ENCODE measurements at places on chromosomes 3 and 15.

DNA sequence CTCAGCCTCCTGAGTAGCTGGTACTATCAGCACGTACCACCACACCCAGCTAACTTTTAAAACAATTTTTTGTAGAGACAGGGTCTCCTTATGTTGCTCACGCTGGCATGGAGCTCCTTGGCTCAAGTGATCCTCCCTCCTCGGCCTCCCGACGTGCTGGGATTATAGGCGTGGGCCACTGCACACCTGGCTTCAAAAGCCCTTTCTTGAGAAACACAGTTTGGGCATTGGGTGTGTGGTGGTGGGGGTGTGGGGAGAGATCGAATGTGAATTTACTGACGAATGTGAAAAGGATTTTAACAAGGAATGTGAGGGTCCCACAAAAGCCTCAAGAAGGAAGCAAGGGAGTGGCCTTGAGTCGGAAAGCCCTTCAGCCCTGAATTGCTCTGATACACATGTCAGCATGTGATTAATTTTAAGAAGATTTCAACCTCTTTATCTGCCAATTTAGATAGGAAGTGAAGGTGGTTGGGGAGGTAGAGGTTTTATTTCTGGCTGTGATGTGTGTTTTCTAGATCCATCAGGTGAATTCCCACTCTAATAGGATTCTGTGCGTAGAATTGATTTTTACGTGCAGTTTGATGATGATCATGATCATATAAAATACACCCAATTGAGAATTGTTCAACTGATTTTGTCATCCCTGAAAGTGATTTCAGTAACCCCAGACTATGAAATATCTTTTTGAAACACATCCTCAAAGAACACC is 1.1 kb downstream of the CCR4 start:
- DNase-seq: no peak

- no peak for DNase-seq
These were observed 27.2 kb upstream of the UBE2Q2 start for GRCh38 chr15:75815811-75816719.

- no peak for DNase-seq
These were observed 97.1 kb downstream of the STRIT1 start for GRCh38 chr3:155196131-155197021.

GRCh38 chr3:87001473-87002098 is 10.6 kb upstream of the VGLL3 start:
- no peak for DNase-seq

GRCh38 chr3:52006017-52006819 is 10.5 kb upstream of the RPL29 start:
- no peak for DNase-seq

GRCh38 chr3:12449889-12450682 is 34.2 kb upstream of the TSEN2 start:
- DNase-seq: no peak

DNA sequence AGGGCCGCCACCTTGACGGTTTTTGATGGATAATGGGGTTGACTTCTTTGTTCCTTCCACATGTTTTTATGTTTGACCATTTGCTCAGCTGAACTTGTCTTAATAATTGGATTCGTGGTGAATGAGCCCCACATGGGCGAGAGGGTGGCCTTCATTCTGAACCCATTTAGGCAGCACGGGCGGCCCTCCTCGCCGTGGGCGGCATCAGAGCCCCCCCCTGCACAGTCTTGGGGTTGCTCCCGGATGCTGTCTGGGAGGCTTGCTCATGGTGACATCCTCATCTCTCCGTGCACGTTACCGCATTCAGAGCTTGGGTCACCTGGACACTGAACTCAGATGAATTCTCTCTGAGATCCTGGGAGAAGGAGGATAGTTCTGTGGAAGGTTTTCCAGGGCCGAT is 172.3 kb upstream of the OSBPL11 start:
- DNase-seq: no peak

GRCh38 chr3:18809640-18810305 is 338.5 kb upstream of the KCNH8 start:
- DNase-seq: no peak

DNA sequence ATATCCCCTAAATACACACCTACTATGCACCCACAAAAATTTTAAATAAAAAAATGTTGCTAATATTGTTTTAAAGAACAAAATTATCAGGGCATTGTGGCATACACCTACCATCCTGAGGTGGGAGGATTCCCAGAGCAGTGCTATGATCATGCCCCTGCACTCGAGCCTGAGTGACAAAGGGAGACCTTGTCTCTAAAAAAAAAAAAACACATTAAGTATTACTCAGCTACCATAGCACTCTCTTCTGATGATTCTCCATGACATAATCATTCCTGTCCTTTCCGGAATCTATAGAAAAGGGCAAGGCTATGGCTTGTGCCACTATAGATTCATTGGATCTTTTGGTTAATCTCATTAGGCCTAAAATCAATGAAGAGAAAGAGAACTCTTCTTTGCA is 77.4 kb downstream of the ACAP2 start:
- DNase-seq: no peak

GRCh38 chr15:93880358-93880757 is 351.0 kb upstream of the MCTP2 start:
- no peak for DNase-seq

- DNase-seq: no peak
These were observed 256.0 kb upstream of the ZPLD1 start for GRCh38 chr3:102178817-102179216.

DNA sequence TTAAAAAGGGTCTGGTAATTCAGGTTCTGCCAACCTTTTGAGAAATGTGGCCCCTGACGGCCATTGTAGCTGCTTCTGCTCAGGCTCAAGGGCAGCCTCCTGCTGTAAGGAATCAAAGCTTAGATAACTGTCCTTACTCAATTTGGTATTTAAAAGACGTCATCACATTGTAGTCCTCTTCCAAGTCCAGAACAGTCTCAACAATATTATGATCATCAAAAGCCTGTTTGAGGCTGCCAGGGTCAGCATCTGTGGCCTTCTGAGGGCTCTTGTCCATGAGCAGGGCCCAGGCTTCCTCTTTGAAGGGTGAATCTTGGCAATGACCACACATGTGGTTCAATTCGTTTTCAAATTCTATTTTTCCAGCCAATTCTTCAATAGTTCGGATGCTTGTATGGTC is 6.0 kb downstream of the C3orf62 start:
- no peak for DNase-seq

All from left forelimb (tissue), 1 donor.